SK-N-DZ (cell line): ENCODE measurements at places on chromosomes 12 and 14.

DNA sequence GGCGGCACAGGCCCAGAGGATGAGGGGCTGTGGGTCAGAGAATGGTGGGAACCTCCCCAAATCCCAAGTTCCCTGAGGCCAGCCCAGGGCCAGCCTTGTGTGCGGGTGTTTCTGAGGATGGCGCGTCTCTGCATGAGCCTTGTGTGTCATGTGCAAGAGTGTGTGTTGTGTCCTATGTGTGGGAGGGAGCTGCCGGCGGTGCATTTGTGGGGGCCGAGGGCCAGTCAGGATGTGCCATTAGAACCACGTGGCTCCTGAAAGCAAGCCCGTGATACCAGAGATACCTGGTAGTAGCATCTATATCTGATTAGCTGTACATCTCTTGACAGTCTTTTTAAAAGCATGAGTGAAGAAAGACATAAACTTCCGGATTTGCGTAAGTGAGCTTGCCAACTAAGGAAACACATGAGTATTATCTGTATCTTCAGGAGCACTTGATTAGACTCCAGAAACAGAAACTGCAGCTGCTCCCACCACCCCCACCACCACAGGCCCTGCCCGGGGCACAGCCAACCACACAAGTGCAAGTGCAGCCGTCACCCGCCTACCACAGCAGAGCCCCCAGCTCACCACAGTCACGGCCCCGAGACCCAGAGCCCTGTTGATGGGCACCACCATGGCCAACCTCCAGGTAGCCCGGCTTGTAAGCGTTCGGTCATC, 19.2 kb downstream of the DDX51 start:
- no peak for DNase-seq

- DNase-seq, result no peak
Measured at GRCh38 chr12:122986258-122986871, 5.9 kb downstream of the ARL6IP4 start.

- no peak for DNase-seq
Measured at GRCh38 chr12:25084816-25085215, 110.1 kb downstream of the DNAI7 start.

- no peak for DNase-seq
Measured at GRCh38 chr12:120820884-120821510, 83.2 kb downstream of the SPPL3 start.

DNA sequence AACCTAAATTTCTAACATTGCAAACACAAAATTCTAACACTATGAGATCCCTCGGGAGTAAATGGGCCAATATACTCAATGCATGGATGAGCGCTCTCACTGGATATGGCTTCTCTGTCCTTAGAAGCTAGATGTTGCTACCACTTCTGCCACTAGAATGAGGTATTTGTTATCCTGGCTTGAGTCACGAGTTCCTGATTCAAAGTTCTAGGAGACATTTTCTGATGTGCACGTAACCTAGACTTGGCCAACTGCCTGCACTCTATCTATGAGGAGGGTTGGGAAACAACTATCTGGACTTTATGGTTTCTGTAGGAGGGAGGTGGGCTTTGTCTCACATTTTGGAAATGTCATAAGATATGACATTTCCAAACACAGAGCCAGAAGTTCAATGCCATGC, 37.6 kb downstream of the FERMT2 start:
- DNase-seq, result no peak

- DNase-seq, result no peak
Measured at GRCh38 chr12:57551637-57552305, 1.9 kb downstream of the KIF5A start.

GRCh38 chr14:100425429-100425827, 102.3 kb downstream of the SLC25A47 start:
- no peak for DNase-seq

DNA sequence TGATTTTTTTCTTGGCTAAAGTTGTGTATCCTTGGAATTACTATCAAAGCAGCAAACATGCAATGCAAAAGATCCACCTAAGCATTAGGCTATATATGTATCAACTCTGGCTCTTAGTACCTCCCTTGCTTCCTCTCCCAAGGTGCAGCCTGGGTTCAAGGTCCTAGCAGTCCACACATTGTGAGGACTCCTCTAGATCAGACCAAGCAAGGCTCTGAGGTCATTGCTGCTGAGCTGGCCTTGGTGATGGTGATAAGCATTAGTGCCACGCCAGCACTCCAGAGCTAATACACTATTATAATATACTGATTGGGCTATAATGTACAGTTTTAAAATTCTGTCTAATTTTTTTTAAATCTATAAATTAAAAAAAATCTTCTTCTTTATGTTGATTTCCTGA, 196.9 kb upstream of the BTG1 start:
- DNase-seq, result no peak

GRCh38 chr12:31715283-31715825, 13.5 kb downstream of the AMN1 start:
- DNase-seq, result no peak

DNA sequence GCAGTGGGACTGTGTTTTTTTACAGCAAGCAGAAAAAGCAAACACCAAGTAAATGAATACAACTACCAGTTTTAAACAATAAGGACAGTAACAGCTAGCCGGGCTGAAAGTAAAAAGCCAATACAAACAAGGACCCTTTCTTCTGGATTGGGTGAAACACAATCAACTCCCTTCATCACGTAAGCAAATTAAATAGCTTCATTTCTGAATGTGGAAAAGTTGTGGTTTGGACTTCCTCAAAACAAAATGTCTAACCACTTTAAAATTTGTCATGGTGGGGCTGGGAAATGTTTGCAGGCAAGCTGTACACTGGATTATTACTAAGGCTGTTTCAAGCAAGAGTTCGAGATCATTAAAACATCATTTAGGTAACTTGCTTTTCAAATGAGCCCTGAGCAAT, 47.4 kb downstream of the TCHP start:
- no peak for DNase-seq

DNA sequence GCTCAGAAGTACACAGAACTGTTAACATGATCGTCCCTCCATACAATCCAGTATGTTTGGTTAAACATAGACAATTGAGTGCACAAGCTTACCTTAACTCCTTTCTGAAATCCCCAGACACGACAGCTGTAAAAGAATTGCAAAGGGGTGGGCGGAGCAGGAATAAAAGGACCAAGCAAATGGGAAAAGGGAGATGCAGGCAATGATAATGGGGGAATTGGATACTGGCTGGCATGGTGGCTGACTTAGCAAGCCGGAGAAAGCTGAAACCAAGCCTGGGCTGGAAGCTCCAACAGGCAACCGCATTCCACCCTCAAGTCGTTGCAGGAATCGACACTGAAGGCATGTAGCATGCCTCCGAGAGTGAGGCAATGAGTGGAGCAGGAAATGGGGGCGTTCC, 96.8 kb upstream of the TMEM132C start:
- DNase-seq, result peak; percentile 51

- DNase-seq, result peak; percentile 57
Measured at GRCh38 chr12:122155705-122156104, 18.3 kb downstream of the IL31 start.

DNA sequence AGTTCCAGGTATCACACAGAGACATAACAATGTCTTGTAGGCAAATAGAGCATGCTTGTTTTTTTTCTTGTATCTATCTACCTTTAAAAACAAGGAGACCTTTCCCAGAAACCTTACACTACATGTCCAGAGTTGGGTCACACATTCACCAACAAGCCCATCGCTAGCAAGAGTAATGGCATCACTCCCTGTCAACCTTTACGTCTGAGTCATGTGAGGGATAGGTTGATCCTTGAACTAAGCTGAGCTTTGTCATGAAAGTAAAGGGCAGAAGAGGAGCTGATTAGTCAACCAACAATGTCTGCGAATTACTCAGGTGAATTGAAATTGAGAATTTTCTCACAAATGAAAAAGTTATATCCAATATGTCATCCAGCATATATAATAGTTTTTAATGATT, 219.4 kb downstream of the CNTN1 start:
- DNase-seq, result no peak

GRCh38 chr12:106942775-106943174, 12.9 kb upstream of the TMEM263 start:
- no peak for DNase-seq

- no peak for DNase-seq
Measured at GRCh38 chr14:88496414-88496813, 58.4 kb downstream of the PTPN21 start.

DNA sequence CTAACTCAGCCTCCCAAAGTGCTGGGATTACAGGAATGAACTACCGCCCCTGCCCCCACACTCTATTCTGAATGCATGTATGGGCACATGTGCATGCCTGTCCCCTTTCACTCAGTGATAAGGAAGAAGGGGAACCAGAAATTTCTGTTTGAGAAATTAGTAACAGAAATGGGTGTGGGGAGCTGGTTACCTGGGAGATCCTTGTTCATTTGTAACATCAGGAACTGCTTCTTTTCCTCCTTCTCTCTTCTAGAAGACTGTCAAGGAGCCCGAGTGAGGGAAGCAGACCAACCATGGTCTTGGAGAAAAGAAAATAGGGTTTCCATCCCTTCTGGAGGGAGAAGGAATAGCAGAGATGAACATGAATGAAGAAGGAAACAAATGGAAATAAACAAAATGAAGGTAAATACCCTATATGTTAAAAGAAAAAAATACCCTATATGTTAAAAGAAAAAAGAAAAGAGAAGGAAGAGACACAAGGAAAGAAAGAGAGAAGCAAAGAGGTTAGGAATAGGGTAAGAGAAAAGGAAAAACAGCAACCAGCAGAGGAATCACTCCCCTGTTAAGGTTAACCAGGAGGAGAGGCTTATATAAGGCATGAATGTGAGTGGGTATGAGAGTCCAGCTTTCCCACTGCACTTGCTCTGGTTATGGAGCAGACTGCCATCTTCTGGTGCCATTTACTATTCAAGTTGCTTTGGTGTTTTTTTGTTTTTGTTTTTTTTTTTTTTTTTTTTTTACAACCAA, 3.3 kb downstream of the PPP1R3E start:
- peak; percentile 42 for DNase-seq

- no peak for DNase-seq
Measured at GRCh38 chr12:120563495-120563894, 17.7 kb downstream of the POP5 start.

- no peak for DNase-seq
Measured at GRCh38 chr12:120047072-120047471, 58.0 kb downstream of the BICDL1 start.

DNA sequence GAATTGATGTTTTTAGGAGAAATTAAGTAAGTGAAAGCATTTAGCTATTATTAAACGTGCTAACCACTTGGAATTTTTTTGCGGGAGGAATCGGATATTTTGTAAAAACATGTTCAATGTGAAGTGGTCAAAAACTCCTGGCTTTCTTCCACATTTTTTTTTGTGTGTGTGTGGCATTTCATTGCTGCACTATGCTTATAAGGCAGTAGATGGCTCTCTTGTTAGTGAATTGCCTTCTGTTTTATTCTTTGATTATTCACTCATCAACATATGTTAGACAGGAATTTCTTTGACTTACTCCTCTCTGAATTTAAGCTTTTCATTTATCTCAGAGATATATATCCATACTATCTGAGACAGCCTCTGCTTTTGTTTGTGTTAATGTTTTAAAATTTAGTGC, 71.3 kb downstream of the DERA start:
- DNase-seq, result no peak

GRCh38 chr12:50400104-50400637, 514 bp upstream of the LARP4 start:
- no peak for DNase-seq

- DNase-seq, result no peak
Measured at GRCh38 chr12:13141686-13142085, 38.2 kb upstream of the GSG1 start.

GRCh38 chr12:128387811-128388422, 120.9 kb downstream of the TMEM132C start:
- peak; percentile 78 for DNase-seq

DNA sequence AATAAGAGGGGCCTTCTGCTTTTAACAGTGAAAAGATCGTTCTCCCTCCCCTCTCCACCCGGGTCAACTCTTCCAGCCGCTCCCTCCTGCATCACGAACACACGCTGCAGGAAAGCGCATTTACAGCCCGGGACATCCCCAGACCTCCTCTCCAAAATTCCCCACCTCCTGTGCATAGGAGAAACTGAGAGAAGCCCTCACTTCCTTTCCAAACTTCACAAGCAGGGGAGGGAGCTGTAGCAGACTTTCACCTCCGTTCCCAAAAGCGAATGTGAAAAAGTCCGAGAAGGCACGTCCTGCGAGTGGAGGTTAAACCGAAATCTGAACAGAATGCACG, 513 bp downstream of the BCAT1 start:
- peak; percentile 49 for DNase-seq

- DNase-seq, result no peak
Measured at GRCh38 chr14:93926245-93926872, 785 bp upstream of the FAM181A start.

GRCh38 chr12:72323881-72324280, 51.7 kb downstream of the TRHDE start:
- DNase-seq, result no peak

GRCh38 chr12:112349431-112349830, 32.8 kb downstream of the HECTD4 start:
- DNase-seq, result no peak

DNA sequence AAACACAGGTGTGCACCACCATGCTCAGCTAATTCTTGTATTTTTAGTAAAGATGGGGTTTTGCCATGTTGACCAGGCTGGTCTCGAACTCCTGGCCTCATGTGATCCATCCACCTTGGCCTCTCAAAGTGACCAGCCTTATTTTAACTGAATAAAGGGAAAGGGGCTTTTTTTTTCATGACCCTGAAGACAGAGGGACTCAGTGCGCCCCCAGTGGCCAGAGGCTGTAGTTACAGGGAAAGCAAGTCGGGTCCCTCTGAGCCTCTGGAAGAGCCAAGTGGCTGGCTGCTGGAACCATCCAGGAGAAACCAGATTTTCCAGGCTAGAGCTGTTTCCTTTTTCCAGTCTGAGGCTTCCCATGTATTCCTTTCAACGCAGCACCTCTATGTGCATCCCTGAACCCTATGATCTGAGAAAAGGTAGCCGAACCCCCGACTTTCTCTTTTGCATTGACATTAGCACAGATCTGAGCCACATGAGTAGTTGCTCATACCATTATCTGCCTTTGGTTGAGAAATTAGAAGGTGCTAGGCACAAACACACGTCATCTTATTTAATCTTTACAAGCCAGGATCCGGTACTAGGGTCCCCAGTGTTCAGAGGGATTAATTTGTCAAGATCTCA, 342.7 kb downstream of the CACNA1C start:
- peak; percentile 77 for DNase-seq

GRCh38 chr12:131603939-131604795, 106.7 kb upstream of the SFSWAP start:
- peak; percentile 63 for DNase-seq

DNA sequence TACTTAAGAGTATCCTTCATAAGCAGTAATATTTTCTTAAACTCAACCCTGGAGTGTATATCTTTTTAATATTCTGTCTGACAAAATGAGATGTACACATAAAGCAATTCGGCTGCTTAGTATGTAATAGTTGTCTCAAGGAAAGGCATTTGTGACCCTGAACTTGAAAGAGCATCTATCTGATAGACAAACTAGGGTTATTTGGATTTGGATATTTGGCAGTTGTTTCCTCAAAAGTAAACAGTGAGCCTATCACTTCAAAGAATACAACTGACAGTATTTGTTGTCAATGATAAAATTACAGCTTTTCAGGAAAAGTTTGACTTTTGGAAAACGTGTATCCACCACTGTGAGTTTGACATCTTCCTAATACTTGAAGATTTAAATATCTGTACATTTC, 123.4 kb downstream of the TGFB3 start:
- DNase-seq, result no peak

- DNase-seq, result no peak
Measured at GRCh38 chr12:41981013-41981412, 163.7 kb downstream of the GXYLT1 start.

- no peak for DNase-seq
Measured at GRCh38 chr12:106251631-106252455, 4.0 kb upstream of the CKAP4 start.
